ENCODE measurements at places on chromosomes 6 and 20. TPM values are rescaled to one million over a fixed set of nuclear protein-coding genes. Genes with fewer than 3 reads are reported as not detected.

DNA sequence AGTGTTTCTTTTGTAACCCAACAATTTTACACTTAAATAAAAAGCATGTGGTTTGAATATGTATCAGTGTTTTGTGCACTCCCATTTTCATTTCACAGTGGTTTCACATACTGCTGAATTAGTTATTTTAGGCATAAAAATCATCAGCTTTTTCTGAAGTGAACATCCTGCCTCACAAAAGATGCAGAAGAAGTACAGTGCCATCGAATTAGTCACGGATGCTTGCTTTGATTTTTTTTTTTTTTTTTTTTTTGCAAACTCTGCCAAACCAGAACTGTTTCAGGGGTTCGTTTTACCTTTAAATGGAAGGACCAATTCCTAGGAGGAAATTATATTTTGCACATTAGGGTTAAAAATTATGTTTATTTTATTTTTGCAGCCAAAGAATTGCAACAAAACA, 158.6 kb downstream of the RPS12 start:
- no peak for DNase-seq

DNA sequence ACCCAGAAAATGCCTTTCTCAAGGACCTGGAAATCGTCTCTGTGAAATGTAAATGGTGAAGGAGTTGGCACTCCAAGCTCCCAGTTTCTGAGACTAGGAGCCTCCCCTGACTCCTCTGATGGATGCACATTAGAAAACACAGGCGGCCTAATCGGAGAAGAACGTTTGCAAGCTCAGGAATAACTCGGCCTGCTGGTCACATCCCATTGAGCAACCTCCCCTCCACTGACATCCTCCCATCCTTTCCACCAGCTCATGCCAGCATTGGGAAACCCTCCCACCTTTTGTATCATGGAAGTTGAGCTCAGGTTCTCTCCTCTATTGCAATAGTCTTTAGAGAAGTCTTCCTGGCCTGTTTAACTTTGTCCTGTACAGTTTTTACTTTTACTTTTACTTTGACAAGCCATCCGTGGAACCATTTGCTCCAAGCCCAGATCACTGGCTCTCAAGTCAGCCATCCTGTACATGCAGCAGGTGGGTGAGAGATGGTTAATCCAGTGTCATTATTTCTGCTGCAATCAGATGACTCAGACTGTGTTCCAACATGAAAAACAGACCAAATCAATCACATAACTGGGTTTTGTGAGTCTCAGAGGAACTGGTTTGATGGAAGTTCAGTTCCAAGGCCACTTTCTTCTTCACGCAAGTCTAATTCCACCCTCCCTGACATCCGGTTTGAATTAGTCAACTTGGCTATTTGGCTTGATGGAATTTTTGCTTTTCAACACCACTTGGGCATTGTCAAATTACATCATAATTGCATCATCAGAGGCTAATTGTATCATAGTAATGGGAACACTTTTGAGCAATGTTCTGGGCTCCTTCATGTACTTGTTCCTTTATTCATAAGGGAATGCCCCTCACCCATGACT, 619.4 kb upstream of the CDH4 start:
- no peak for DNase-seq

DNA sequence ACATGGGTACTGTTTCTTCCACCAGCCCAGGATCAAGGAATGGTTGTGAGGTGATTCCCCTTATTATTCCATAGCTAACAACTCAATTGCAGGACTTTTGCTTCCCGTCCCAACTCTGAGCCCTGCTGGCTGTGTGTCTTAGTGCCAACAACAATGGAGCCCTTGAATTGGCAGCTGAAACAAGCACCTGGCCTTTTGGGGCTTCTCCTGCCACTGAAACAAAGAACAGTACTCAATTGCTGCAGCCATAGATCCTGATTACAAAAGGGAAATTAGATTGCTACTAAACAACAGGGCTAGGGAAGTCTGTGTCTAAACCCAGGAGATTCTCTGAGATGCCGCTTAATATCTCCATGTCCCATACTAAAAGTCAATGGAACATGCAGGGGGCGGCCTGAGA, 61.3 kb upstream of the CARMIL1 start:
- no peak for DNase-seq

DNA sequence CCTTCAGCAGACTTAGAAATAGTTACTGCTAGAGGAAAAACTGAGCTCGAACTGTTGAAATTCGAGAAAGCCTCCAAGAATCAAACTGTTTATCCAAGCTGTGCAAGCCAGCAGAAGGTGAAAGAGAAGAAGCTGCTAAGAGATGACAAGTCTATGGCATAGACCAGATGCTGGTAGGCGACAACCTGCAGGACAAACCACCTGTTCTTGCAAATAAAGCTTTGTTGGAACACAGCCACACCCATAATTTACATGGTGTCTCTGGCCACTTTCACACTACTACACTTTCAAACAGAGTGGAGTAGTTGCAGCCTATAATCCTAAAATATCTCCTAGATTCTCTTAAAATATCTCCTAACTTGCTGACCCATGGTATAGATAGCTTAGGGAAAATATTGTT, 33.3 kb downstream of the TNFRSF21 start:
- no peak for DNase-seq

DNA sequence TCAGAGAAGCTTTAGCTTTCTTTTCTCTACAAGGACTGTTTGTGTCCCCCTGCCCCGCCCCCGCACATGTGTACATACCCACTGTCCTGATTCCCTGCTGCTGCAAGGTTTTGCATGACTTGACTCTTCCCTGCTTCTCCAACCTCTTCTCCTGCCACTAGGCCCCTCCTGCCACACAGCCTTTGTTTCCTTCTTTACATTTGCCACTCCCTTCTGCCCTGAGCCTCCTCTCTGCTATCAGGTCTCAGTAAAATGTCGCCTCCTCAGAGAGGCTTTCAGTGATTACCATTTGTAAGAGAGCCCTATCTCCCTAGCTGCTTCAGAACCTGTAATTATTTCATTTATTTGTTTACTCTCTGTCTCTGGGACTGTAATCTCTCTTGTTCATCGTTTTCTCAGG, 56.4 kb upstream of the VSTM2L start:
- DNase-seq = no peak

DNA sequence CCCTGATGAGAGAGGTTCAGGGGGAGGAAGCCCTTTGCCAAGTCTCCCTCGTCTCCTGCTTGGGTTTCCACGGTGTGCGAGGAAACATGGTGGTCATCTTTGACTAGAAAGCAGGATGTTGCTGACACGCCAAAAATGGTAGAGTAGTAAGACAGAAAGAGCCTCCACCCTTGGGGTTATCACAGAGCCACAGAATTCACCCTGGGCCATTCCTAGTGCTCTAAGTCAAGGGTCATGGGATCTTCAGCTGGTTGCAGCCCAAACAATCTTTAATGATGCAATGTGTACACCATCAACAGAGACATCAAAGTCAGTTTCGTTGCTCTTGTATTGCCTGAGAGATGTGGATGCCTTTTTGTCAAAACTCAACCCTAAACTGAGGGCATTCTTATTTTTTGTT, 201.9 kb downstream of the LY86 start:
- DNase-seq = no peak

DNA sequence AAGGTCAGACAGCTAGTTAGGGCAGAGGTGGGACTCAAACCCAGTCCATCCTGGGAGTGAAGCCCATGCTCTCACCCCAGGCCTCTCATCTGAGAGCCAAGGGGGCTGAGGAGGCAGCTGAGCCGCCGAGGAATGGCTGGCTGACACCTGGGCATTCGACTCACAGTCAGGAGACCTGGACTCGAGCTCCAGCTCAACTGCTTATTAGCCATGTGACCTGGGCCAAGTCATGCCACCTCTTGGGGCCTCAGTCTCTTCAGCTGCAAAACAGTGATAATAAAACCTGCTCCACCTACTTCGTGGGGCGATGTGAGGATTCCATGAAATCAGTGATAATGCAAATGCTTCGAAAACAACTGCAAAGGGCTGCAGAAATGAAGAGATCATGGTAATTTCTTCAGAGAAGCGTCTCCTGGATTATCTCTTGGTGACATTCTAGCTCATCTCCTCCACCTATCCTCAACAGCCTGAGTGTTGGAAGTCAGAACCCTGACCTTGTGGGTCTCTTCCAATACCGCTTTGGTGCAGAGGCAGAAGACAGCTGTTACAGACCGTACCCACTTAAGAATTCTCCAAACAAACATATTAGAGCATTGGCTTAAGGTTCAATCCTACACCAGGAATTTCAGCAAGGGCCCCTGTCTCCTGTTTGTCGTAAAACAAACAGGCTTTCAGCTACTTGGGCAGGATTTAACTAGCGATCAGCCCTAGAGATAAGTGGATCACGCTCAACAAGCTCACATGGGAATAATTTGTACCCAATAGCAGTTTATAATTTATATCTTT, 60.0 kb upstream of the PIM1 start:
- DNase-seq = no peak

GRCh38 chr6:115485400-115485799, 575.3 kb downstream of the FRK start:
- no peak for DNase-seq

DNA sequence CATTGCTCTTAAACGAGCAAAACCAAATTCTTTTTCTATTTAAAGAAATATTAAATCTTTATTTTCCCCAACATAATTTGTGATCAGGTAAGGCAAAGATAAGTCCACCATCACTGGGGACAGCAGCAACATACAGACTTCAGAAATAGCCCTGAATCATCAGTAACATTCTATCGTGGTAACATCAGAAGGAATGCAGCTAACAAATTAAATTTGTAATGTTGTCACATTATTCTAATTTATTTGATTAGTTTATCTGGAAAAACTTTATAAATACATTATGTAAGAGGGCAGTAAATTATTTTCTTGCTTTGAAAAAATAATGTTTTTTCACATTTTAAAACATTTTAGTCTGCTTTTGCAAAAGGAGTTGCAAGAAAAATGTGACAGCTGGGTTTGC, 53.6 kb upstream of the BCLAF1 start:
- DNase-seq = no peak

GRCh38 chr6:151276112-151276740, 36.5 kb downstream of the AKAP12 start:
- no peak for DNase-seq

GRCh38 chr6:112311950-112312547, 35.1 kb upstream of the RFPL4B start:
- DNase-seq = no peak

GRCh38 chr6:110364364-110365105, 6.4 kb upstream of the METTL24 start:
- DNase-seq = no peak

GRCh38 chr6:143969077-143969476, 39.0 kb downstream of the PLAGL1 start:
- DNase-seq = peak; percentile 43

- no peak for DNase-seq
Observed at GRCh38 chr6:80872199-80872950, 765.9 kb downstream of the BCKDHB start.

- DNase-seq = no peak
Observed at GRCh38 chr6:25590986-25591385, 61.0 kb upstream of the SCGN start.

DNA sequence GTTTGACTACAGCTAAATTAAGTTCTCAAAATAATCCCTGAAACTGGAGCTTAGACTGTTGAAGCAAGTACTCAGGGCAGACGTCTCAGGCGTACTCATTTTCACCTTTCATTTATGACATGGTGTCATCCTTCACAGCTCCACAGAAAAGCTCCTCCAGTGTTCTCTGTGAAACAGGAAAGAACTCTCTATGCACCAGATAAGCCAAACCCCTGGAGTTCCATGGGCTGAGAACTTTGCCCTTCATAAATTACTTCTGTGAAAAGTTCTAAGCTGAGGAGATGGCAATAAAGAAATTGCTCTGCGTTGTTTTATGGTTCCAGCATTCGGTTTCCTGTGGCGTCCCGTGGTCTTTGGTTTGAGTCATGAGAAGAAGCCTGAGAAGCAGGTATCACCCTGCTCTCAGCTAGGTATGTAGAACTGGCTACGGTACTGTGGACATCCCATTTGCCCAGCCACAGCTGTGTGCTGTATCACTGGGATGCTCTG, 20.2 kb upstream of the RREB1 start:
- no peak for DNase-seq

DNA sequence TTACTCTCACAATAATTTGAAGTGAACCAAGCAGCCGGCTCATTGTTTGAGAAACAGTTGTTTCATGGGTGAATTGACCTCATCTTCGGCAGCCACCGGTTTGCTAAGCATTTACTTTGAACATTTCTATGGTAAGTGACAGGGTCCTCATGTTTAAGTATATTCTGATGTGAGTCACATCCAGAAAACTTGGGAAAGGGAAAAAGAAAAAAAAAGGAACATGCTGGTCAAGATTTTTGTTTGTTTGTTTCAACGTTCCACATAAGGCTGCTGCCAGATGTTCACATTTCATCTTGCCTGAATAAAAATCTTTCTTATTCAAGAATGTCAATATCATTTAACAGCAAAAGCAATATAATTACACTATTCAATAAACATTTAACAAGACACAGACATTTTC, 55.0 kb upstream of the EXOC2 start:
- DNase-seq = no peak

The MAP3K4 gene
- 17.2 TPM for total RNA-seq

The CPXM1 gene
- total RNA-seq = 150 TPM

The ACTL10 gene
- 6.2 TPM for total RNA-seq

The VARS1 gene
- total RNA-seq = 52.0 TPM

All from hematopoietic multipotent progenitor cell (in vitro differentiated cells).